CD4-positive, alpha-beta T cell treated with Interleukin-4 for 4 hours (primary cell): ENCODE measurements at places on chromosomes 4 and X.

- no peak for DNase-seq
Observed at GRCh38 chrX:14829643-14830042, 43.2 kb downstream of the FANCB start.

GRCh38 chr4:52197306-52197705 lies 146.2 kb downstream of the SPATA18 start:
- DNase-seq, result no peak

GRCh38 chr4:26931966-26932365 lies 71.3 kb downstream of the STIM2 start:
- DNase-seq, result no peak

DNA sequence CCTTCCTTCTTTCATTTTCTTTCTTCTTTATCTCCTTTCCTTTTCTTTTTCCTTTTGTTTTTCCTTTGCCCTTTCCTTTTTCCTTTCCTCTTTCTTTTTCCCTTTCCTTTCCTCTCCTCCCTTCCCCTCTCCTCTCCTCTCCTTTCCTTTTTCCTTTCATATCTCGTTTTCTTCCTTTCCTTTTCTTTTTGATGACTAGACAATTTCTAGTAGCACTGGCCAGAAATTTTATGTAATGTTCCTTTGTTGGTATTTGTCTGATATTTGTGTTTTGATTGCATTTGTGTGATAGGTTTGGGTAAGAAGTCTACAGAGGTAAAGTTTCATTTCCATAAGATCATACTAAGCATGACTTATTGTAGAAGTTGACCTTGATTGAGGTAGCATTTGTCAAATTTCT lies 1722.9 kb upstream of the IGFBP7 start:
- no peak for DNase-seq

GRCh38 chr4:80507077-80507476 lies 171.5 kb downstream of the CFAP299 start:
- DNase-seq, result no peak

DNA sequence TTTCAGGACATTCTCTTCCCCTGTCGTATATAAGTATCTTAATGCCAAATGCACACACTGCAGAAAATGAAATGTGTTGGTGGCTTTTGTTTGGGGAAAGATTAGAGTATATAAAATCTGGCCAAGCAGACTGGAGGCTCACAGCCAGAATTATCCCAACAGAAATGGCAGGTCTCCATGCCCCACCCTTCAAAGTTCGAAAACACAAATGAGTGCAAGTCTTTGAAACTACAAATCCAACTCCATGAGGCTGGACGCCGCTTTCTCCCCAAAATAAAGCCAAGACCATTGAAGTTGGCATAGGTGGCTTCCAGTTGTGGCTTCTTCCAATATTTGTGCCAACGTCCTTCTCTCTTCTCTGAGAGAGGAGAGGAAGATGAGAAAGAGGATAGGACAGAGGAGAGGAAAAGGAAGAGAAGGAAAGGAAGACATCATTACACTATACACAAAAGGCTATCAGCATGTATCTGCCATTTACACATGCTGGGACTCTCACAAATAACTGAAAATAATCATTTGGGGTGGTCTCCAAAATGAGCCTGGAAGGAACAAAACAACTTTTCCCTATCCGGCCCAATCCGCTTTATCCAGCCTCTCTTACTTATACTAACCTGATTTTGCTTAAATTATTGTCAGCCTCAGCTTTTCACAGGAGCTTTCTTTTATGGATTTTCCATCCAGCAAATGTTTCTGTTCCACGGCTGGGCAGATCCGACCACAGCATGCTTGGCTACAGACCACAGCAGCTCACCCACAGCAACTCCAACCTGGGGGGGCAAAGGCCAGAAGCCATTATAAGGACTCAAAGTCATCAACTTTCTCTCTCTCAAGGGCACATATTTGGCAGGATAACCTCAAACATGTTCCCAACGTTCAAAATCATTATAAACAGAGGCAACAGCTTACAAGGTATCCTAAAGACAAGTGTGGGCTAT lies 71.7 kb downstream of the APBB2 start:
- no peak for DNase-seq

DNA sequence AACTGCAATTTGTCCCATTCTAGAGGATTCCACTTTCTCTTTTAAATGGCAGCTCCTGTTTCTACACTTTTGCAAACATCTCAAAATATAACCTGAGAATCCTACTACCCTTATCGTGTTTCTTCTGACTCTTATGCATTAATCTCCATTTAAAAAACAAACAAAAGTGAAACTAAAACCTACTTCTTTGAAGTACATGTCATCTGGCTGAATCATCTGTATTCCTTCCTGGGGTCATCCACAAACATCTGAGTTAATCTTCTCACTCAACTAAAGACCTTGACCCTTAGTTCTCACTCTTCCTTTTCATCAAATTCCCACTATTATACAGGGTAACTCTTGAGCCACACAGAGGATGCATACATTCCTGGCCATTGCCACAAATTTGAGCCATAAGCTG lies 584.8 kb downstream of the PPARGC1A start:
- no peak for DNase-seq

DNA sequence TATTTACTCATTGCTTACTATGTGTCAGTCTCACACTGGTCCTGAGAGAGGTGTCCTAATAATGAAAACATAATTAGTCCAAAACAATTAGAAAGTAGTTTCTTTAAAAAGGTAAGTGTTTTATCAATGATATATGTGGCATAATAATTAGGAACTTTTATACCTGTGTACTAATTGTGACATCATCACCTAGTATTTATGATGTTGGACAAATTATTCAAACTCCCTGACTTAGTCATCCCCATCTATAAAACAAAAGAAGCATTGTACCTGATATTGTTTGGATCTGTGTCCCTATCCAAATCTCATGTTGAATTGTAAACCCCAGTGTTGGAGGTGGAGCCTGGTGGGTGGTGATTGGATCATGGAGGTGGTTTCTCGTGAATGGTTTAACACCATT lies 15.8 kb upstream of the ARHGEF38 start:
- DNase-seq, result no peak

DNA sequence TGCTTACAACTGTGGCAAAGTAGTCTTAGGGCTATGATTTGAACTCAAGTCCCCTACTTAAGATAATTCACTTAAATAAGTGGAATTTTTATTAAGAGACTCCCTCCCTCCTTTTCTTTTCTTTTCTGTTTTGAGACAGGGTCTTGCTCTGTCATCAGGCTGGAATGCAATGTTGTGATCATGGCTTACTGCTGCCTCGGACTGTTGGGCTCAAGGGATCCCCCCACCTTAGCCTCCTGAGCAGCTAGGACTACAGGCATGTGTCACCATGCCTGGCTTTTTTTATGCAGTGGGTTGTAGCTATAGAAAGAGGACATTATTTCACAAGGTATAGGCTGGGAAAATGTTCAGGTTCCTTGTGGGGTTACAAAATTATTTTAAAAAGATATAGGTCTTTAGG lies 19.2 kb downstream of the DIAPH2 start:
- no peak for DNase-seq

- DNase-seq, result peak; percentile 19
Observed at GRCh38 chrX:109886122-109886761, 116.7 kb upstream of the TMEM164 start.

DNA sequence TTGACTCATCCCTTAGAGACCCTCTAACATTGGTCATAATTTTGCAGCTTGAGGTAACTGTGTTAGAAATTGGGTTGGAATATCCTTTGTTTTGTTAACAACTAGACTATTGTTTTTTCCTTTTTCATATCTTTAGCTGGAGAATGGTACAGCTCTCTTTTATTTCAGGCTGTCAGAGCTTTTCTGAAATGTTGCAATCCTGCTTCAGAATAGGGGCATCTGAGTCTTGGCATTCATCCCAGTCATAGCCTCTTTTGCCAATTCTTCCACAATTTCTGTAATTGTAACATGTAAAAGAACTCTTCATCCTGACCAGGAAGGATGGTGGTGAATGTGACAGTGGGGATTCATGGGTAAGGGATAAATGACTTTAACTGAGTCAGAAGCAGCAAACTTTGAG lies 128.7 kb downstream of the FHIP1A start:
- DNase-seq, result no peak

GRCh38 chr4:128812442-128813235 lies 3.1 kb downstream of the JADE1 start:
- peak; percentile 33 for DNase-seq

- no peak for DNase-seq
Observed at GRCh38 chr4:37445023-37445422, 200.5 kb downstream of the NWD2 start.

DNA sequence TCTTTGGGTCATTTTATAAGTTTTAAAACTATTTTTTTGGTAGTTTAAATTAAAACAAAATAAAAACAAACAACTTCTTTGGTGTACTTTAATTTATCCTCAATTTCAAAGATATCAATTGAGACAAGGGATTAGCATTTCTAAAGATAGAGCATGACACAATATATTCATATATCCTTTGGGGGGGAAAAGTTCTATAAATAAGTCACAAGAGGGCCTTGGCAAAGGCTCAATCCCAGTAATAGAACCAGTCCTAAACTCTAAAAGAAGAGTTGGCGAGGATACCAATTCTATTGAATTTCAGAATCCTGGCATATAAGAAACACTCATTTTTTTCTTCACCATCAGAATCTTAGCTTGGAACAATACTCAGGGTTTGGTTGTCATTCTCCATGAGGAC lies 89.7 kb downstream of the COL4A6 start:
- DNase-seq, result no peak

GRCh38 chr4:73828956-73829355 lies 7.5 kb upstream of the CXCL6 start:
- no peak for DNase-seq

DNA sequence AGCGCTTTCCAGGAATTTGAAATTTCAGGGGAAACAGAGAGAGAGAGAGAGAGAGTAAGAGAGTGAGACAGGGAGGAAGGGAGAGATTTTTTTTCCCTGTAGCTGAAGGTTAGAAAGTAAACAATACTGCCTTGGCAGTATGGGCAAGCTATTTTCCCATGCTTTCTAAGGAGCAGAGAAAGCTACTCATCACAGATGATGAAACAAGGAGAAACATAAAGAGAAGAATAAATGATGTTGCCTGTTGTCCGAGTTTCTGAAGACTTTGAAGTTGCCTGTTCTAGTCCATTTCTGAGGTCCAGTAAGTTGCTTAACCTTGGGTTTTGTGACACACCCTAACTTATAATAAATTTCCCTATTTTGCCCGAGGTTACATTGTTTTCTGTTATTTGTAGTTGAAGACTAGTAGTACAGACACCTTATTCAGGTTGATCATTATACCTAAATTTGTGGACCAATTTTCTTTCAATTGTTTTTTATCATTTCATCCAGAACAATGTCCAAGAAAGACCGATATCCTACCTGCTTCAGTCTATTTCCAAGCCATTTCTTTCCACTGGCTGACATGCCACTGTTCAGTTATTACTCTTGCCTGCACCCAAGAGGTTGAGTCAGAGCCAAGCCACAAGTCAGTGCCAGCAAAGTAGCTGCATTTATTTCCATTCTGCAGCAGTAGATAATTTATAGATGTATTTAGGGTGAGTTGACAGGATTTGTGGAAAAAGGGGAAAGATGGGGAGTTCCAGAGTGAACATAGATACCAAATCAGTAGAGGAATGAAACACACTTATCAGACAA lies 49.7 kb upstream of the SLC16A2 start:
- no peak for DNase-seq

DNA sequence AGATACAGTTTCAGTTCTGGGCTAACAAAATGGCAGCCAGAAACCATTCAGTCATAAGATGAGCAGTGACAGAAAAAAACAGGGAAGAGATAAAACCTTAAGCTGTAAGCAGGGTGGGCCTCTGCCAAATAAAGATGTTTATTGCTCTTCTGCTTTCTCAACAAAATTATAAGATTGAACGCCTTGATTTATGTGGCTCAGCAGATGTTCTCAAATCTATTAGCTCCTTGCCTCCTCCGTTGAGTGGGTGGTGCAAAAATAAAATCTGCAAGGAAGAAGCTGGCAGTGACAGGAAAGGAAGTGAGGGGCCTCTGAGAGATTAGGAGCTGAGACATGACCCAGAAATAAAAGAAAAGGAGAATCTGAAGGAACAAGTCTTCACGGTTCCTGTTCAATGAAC lies 206.6 kb downstream of the PTTG2 start:
- DNase-seq, result no peak

DNA sequence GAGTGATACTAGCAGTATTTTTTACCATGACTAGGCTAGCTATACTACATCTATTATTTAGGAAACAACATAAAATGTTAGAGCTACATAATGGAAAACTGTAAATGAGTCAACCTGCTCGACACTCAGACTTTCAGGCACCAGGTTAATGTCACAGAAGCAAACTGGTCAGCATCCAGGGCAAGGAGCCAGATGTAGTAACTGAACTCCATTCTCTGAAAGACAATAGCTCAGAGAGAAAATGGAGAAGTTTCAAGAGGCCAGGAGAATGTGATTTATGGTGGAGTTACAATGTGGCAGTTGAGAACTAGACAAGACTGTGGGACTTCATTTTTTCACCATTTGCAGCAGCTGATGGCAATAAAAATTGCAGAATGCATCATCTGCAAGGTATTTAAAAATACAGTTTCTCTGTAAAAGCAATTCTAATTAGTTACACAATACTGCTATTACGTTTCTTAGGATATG lies 342.7 kb upstream of the PABPC4L start:
- DNase-seq, result no peak

- no peak for DNase-seq
Observed at GRCh38 chr4:100826808-100827548, 309.2 kb upstream of the EMCN start.

- no peak for DNase-seq
Observed at GRCh38 chr4:175927121-175927520, 115.1 kb upstream of the GPM6A start.

DNA sequence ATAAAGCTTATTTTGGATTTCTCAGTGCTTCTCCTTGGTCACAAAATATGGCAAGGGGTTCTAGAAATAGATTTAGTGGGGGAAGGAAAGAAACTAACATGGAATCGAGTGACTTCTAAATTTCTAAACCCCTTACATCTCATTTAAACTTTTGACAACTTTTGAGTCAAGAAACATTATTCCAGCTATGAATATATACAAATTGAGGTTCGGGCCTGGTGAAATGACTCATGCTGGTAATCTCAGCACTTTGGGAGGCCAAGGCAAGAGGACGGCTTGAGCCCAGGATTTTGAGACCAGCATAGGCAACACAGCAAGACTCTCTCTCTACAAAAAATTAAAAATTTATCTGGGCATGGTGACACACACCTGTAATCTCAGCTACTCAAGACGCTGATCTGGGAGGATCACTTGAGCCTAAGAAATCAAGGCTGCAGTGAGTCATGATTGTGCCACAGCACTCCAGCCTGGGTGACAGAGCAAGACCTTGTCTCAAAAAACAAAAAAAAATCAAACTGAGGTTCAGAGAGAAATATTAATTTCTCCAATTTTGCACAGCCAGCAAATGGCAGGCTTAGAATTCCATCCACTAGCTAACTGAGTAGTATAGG lies 99.8 kb downstream of the ANXA3 start:
- no peak for DNase-seq
